CD4-positive, alpha-beta T cell treated with Interleukin-2 at 100 ng/mL for 4 hours (primary cell): ENCODE measurements at places on chromosomes 2 and 18.

GRCh38 chr2:156573710-156574109 is 137.5 kb downstream of the GPD2 start:
- no peak for DNase-seq

DNA sequence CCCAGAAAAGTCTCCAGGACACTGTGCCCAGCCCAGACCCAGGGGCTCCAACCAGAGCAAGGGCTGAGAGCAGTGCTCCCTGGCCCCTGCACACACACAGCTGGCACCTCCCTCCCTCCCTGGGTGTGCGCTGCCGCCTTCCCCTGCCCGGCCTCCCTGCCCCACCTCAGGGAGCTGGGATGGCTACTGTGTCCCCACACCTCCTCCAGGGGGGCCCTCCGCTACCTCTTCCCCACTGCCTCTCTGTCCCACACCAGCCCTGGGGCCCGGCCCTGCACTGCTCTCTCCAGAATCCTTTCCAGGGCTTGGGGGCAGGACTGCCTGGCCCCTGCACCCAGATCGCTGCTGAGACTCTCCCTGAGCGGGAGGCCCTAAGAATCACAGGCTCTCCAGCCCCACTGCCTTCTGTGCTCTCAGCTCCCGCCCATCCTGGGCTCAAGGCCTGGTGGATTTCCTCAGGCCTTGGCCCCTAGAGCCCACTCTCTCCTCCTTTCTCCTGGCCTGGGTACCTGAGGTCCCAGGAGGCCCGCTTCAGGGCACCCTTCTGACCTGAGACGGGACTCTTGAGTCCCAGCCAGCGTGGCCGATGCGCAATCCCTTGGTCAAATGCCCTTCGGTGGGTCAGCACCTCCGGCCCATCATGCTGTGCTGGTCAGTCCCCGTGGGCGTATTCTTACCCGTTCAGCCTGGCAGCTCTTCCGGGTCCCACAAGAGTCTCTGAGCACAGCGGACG is 276.8 kb upstream of the HDAC4 start:
- no peak for DNase-seq

DNA sequence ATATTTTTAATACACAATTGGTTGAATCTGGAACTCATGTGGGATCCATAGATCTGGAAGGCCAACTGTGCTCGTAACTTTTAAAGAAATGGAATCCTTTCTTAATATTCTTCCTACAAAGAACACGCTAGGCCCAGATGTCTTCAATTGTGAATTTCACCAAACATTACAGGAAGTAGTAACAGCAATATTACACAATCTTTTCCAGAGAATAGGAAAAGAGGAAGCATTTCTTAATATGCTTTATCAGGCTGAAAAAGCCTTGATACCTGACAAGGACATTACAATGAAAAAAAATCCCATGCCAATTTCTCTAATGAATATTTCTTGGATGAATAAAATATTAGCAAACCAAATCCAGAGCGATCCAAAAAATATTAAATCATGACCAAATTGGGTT is 80.3 kb upstream of the HAAO start:
- DNase-seq: no peak

GRCh38 chr18:56312551-56313335 is 325.6 kb downstream of the TXNL1 start:
- no peak for DNase-seq

GRCh38 chr2:232980683-232981082 is 32.4 kb downstream of the NGEF start:
- DNase-seq: no peak

- DNase-seq: no peak
Measured at GRCh38 chr2:240900141-240900860, 4.3 kb upstream of the MAB21L4 start.

DNA sequence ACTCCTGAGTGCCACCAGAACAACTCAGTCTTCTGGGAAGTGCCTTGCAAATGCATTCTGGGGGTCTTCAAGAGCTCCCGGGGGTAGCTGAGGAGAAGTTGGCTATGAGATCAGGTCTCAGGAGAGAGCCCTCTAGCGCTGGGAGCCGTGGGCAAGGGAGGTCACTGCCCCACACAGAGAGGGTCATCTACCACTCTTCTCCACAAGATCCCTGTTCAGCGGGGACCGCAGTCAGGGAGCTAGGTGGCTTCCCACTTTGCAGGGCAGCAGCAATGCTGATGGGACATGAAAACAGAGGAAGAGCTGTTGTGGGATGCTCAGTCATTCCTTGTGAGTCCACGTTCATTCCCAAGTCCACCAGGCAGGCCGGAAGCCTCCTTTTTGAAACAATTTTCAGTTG is 66.6 kb downstream of the ACKR3 start:
- no peak for DNase-seq

GRCh38 chr18:76931171-76931570 is 108.8 kb downstream of the ZNF236 start:
- DNase-seq: no peak

DNA sequence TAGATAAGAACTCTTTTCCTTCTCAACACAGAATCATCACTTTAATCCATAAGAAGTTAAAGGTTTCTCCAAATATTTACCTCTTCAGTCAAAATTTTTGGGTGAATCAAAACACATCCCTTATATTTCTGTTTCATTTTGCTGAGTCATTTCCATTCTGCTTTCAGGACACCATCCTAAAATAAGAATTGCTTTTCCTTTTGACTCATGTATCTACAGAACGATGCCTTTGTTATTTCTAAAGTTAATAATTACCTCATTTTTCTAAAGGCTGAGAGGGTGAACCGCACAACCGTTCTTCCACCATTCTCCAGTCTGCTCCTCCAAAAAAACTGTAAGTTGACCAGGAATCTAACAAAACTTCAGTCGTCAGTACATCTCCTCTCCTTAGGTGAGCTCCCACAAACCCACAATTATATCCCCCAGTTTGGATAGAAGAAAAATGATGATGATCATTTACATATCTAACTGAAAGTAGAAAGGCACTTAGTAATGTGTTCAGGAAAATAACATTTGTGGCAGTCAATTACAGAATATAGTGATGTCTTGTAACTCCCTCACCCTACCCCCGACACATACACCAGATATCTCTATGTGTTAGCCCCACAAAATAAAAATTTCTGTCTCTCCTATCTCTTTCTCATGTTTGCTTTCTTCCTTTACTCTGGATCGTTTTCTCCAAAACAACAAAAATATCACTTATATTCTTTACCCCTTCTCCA is 162.5 kb downstream of the RAD51AP2 start:
- no peak for DNase-seq

- no peak for DNase-seq
Measured at GRCh38 chr18:60698901-60699300, 326.3 kb upstream of the MC4R start.

DNA sequence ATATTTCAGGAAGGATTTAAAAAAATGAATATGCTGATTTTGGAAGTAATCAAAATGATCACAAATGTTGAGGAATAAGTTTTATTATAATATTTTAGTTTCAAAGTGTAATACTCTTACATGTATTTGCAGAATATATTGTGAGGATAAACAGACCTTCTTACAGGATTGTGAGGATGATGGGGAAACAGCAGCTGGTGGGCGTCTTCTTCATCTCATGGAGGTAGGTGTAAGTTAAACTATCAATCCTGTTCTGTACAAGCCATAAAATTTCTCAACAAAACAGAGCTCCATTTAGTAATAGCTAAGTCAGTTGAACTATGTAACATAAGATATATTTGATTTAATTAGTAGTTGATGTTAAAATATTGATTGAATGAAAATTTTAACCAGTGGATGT is 12.5 kb upstream of the HRH4 start:
- DNase-seq: no peak

- no peak for DNase-seq
Measured at GRCh38 chr18:56268952-56269351, 369.4 kb downstream of the TXNL1 start.

DNA sequence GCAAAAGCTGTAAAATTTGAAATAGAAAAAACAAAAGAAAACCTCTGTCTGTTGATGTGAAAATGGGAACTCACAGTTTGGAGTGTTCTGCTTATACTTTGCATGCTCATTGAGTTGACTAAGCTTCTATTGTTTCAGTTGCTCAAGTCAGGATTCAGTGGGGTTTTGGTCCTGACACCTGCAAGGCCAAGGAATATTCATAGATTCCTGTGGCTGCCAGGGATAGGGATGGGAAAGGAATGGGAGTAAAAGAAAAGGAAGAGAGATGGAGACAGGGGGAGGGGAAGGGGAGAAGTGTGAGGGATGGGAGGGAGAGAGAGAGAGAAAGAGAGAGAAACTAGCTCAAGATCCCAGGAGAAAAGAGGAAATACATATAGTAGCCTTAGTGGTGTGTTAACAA is 1.3 kb downstream of the CPS1 start:
- no peak for DNase-seq

DNA sequence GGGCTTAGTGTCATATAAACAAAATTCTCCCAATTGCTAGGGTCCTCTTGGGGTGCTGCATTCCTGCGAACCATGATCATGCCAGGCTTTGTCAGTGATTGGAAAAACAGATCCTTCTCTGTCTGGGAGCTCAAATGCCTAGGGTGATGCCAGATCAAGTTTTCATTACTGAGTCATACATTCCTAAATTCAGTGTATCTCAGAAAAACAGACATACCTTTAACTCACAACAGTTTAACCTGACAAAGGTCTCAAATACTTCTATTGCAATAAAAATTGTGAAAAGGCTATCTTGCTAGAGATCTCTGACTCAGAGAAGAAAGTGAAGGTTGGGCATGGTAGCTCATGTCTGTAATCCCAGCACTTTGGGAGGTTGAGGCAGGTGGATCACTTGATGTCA is 86.9 kb downstream of the SH3YL1 start:
- DNase-seq: peak; percentile 0

DNA sequence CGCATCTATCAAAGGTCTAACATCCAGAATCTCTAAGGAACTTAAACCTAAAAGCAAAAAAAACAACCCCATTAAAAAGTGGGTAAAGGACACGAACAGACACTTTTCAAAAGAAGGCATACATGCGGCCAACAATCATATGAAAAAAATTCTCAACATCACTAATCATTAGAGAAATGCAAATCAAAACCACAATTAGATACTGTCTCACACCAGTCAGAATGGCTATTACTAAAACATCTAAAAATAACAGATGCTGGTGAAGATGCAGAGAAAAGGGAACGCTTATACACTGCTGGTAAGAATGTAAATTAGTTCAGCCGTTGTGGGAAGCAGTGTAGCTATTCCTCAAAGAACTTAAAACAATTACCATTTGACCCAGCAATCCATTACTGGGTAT is 38.0 kb downstream of the PPP3R1 start:
- no peak for DNase-seq

GRCh38 chr2:100813527-100813926 is 6.4 kb upstream of the NPAS2 start:
- DNase-seq: no peak

DNA sequence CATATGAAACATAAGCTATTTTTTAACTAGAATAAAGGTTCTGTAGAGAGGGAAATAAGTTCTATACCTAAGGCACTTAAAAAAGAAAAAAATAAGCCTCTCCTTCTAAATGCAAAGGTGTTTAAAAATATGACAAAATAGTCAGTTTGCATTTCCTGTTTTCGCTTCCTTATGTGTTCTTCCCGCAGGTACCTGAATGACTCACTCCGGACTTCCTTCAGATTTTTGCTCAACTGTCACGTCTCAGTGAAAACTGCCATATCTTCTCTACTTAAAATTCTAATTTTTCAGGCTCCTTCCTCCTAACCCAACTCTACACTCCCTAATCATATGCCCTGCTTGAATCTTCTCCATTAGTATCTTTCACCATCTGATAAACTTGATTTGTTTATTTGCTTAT is 1333.1 kb downstream of the LRP1B start:
- DNase-seq: no peak

GRCh38 chr2:128901572-128902391 is 583.1 kb upstream of the HS6ST1 start:
- DNase-seq: no peak

GRCh38 chr18:27546991-27547390 is 361.9 kb upstream of the CHST9 start:
- DNase-seq: no peak

DNA sequence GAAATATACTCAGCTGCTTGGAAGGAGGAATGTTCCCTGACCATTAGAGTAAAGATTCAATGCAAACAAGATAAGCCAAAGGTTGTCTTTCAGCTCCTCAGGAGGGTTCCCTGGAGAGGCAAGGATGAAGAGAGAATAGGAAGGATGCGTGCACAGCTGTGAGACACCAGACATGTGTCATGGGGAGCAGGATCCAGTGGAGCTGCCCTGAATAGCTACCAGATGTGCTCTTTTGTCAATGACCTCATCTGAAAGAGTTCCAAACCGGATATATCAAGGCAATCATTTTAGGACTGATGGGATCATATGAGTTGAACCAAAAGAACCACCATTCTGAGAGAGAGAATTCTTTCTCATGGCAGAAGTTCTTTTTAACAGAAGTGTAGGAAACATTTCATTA is 490.6 kb downstream of the IRS1 start:
- no peak for DNase-seq

- DNase-seq: no peak
Measured at GRCh38 chr18:59047321-59048047, 92.2 kb upstream of the SEC11C start.

DNA sequence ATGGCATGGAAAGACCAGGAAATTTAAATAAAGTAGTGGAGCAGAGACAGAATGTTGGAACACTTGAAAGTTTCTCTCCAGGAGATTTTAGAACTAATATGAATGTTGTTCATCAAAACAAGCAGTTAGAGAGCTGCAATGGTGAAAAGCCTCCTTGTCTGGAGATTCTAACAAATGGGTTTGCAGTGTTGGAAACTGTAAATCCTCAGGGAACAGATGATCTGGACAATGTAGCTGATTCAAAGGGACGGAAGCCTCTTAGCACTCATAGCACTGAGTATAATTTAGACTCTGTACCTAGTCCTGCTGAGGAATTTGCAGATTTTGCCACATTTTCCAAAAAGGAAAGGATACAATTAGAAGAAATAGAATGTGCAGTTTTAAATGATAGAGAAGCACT is 27.7 kb downstream of the AFTPH start:
- no peak for DNase-seq

DNA sequence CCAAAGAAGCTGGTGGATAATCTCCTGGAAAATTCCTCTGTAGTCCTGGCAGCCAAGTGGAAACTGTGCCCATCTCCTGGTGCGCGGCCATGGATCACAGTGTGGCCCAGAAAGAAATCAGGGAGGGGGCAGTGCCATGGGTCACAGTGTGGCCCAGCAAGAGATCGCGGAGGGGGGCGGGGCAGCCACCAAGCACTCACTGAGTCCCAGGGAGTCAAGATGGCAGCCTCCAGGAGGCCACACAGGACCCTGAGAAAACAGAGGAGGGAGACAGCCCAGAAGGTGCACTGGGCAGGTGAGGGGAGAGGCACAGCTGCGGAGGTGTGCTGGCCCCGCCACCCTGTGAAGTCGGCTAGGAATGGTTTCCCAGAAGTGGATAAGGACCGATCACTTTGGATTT is 8.1 kb upstream of the ATP6V1B1 start:
- no peak for DNase-seq

GRCh38 chr2:197266477-197266876 is 44.1 kb downstream of the ANKRD44 start:
- peak; percentile 62 for DNase-seq

- DNase-seq: no peak
Measured at GRCh38 chr18:3114026-3114425, 101.1 kb upstream of the LPIN2 start.
